ENCODE measurements at places on chromosomes 16 and 17.

DNA sequence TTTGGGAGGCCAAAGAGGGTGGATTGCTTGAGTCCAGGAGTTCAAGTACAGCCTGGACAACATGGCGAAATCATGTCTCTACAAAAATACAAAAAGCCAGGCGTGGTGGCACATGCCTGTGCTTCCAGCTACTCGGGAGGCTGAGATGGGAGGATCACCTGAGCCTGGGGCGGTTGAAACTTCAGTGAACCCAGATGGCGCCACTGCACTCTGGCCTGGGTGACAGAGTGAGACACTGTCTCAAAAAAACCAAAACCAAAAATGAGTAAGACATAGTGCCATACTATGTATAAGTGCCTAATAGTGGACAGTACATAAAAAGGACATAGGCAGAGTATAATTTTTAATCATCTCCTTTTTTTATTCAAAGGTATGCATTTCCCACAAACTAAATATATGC lies 4.0 kb downstream of the CTC1 start:
- DNase-seq = no peak

- DNase-seq = no peak
Observed at GRCh38 chr17:41523787-41524186, 4.3 kb downstream of the KRT19 start.

GRCh38 chr17:29568331-29569244 lies at the start of gene TP53I13:
Gene TP53I13, plus strand, starts transcription at chr17:29568701. Its CDS starts 58 bp downstream, at chr17:29568759.
- DNase-seq = peak; percentile 86

- DNase-seq = no peak
Observed at GRCh38 chr17:79437081-79437480, 173.8 kb downstream of the RBFOX3 start.

DNA sequence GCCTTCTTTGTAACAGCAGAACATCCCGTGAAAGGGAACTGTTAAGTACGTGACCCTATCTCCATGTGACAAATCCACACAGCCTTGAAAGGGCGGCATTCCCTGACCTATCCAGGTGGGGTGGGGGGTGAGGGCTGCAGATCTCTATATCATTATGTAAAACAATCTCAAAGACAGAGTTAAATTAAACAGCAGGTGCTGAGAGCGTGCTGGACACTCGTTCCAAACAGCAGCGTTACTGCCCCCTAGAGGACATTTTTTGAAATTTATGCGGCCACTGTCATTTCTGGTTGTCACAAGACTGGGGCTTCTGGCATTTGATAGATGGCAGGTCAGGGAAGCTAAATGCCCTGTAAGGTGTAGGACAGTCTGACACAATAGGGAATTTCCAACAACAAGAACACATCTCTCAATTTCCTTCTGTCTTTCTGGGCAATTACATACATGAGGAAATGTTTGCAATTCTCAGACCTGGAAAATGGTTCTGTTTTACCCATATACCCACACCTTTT lies 6.7 kb upstream of the SLC25A39 start:
- DNase-seq = peak; percentile 74

GRCh38 chr17:67602444-67602843 lies 115.3 kb upstream of the NOL11 start:
- no peak for DNase-seq

GRCh38 chr17:76207275-76208059 lies 32.8 kb downstream of the RNF157 start:
- no peak for DNase-seq
